RPMI7951 (cell line): ENCODE measurements at places on chromosomes 2 and 18.

DNA sequence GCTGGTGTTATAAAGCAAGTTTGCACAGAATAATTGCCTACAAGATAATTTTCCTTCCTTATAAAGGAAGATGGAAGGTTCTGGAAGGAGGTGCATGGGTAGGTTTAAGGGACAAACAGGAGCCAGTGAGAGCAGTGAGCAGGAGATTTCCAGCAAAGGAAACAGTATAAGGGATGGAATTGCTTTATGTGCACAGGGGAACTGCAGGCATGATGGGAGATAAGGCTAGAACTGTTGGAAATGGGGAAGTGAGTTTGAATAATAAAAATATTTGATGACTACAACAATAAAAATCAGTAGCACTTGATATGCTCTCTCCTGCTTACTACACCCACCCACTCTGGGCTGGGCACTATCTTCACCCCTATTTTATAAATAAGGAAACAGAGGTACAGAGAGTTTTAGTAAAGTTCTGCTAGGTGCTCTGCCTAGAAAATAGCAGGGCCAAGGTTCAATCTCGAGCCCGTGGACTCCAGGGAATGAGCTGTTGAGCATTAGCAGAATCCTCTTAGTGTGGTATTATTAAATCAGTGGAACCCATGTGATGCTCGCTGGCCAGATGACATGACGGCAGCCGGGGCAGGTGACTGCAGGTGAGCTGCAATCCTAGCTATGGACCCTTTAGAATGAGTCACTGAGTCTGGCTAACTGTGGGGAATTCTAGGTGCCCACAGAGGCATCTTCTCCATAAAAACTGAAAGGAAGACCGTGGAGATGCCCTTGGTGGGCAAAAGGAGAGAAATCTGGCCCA is 302.5 kb downstream of the PIEZO2 start:
- no peak for DNase-seq

- DNase-seq: no peak
Measured at GRCh38 chr2:212943351-212943750, 208.1 kb downstream of the IKZF2 start.

GRCh38 chr2:152755029-152755428 is 36.6 kb downstream of the ARL6IP6 start:
- no peak for DNase-seq

- DNase-seq: peak; percentile 91
Measured at GRCh38 chr2:232113821-232114220, 152.3 kb downstream of the DIS3L2 start.

DNA sequence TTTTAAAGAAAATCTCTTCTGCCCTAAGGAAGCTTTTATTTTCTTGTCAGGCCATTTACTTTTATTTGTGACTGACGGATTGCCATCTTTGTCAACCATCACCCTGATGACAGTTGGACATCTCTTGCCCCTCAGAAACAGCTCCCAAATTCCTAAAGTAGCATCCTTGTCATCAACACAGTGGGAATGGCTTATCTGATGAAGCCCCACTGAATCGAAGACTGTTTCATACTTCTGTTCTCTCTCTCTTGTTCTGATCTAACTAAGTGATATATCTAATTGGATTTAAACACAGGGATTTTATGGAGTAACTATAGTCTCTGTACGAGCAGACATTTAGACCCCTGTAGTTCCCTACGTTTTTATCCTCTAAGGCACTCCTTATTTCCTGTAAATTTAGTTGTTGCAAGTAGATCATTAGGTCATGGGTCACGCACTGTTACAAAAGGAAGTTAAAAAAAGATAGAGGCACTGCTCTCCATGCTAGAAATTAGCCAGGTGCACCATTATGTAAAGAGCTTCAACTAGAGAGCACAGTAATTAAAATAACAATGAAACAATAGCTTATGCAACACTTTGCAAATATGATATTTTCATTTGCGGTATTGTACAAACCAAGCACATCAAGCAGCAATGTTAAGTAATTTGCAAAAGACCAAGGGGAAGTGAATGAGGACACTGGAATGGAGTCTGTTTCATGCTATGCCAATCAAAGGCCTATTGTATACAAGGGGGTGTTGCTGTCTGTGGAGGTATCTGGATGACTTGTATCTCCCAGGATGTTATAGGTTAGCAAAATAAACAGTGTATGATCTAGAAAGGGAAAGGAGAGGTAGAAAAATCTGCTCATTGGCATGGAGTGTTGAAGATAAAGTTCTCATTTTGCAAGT is 284.7 kb downstream of the LRRTM1 start:
- no peak for DNase-seq

DNA sequence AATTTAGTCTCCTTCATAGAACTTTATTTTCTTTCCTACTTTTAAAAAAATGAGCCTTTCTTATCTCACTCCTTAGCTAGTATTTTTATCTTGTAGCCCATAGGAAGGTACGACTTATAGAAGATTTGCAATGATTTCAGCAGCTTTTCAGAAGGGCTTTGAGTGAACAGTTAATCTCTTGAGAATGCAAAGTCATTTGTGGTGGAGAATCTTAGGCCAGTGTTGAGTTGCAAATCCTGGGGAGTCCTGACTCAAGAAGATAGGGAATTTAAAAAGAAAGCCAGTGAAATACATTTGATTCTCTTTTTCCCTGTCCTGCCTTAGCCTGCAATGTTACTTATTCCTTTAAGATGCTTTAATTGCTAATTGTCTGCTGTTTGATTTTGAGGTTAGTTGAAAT is 33.6 kb downstream of the LYPD6 start:
- no peak for DNase-seq

GRCh38 chr2:38243186-38243880 is 133.7 kb downstream of the ATL2 start:
- no peak for DNase-seq

DNA sequence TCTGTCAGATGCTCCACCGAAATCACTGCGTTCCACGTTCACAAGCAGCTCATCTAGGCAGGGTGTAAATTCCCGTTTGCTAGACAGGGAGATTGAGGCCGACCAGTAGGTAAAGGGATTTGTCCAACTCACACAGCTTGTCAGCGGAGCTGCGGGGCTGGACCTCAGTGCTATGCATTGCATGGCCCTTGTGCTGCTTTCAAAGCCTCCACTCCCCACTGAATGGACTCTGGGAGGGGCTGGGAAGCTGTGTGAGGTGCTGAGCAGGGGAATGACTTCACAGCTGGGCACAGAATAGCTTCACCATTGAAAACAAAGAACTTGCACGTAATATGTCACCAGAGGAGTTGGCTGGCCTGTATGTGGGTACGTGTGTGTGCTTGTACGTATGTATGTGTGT is 21.4 kb downstream of the CELF4 start:
- no peak for DNase-seq

DNA sequence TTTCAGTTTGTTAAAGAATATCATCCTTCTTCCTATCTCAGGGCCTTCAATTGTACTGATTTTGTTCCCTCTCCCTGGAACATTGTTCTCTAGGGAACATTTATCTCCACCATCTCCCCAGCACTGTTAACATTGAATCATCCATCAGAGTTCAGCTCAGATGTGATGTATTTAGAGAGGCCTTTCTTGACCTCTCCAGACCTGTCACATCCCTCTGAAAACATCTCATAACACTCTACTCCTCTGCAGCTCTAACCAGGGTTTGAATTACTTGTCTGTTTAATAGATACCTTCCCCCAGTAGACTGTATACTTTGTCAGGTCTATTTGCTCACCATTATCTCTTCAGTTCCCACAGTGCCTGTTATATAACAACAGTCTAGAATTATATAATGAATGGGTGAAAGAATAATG is 98.6 kb downstream of the GALNT1 start:
- no peak for DNase-seq

GRCh38 chr2:129062146-129062912 is 743.7 kb upstream of the HS6ST1 start:
- DNase-seq: peak; percentile 32

GRCh38 chr2:46117379-46117778 is 179.8 kb upstream of the EPAS1 start:
- peak; percentile 72 for DNase-seq

DNA sequence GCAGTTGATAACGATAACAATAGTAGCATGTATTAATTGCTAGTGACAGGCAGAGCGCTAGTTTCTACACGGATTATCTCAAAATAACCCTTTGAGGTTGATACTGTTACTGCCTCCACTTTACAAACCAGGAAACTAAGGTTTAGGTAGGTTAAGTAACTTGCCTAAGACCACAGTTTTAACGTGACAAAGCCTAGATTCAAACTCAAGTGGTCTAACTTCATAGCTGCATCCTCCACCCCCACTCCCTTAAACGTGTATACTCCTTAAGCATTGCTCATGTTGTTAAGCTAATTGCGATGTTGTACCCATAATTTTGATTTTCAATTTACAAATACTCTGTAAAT is 1.2 kb downstream of the ME2 start:
- DNase-seq: no peak

DNA sequence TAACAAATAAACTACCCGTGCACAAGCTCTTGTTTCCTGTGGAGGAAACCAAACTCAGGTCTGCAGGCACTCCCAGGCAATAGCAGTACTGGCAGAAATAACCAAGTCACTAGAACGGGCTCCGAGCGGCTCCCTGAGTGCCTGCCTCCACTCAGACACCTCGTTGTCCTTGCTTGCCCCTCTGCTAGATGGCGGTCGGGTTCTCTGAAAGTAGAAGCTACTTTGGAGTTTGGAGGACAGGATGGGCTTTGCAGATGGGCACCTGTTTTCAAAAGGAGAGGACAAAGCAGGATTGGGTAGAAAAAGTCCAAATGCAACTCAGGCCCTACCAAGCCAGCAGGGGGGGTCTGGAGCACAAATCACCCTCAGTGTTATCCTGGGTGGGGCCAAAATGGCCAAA is 136.4 kb downstream of the LRRC30 start:
- no peak for DNase-seq

DNA sequence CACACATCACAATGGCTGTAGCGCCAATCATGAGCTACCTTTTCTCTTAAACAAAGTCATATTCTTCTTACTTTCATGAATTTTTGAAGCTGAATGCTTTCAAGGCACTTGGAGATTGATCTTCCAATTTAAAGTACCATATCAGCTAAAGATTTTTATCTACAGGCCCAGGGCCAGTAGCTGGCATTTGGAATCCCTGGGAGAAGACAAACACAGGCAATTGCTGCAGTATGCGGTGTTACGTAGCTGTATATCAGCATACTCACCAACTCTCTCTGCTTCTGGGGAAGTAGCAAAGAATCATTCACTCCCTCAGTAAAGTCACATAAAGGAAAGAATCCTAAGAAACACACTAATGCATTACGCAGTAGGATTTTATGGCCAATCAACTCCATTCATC is 202.3 kb downstream of the DLGAP1 start:
- no peak for DNase-seq

DNA sequence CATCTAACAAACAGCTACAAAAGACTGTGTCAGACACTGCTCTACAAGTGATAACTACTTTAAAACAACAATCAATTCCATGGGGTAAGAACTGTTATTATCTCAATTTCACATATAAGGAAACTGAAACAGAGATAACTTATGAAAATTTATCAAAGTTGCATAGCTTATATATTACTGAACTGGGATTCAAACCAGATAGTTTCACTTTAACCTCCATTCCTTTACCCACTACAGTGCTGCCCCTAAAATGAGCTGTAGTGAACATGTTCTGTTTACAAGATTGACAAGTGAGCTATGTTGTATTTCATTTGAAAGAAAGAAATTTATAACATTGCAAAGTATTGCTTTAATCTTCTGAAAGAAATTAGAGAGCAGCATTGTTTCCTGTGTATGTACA is 14.1 kb upstream of the GCG start:
- no peak for DNase-seq

- peak; percentile 16 for DNase-seq
Measured at GRCh38 chr18:27778441-27778840, 398.5 kb downstream of the CDH2 start.

- DNase-seq: no peak
Measured at GRCh38 chr2:224022486-224022885, 16.6 kb downstream of the SERPINE2 start.

DNA sequence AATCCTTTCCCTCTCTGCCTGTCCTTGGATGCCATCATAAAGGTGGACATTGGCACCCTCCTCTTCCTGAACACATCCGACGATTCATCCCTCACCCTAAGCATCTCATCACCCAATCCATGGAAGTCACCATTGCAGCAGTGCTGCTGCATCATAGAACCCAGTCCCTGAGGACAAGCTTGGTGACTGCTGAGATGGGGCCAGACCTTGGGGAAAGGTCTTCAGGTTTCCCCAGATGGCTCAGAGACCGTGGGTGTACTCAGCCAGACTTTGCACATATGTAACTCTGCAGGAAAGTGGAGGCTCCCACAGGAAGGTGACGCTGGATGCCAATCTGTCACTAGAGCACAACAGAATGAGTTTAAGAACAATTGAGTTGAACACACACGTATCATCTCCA is 202.2 kb downstream of the SOX11 start:
- DNase-seq: no peak

- no peak for DNase-seq
Measured at GRCh38 chr2:110768591-110768990, 36.2 kb downstream of the ACOXL start.

GRCh38 chr18:3874125-3874524 is 424.2 kb downstream of the TGIF1 start:
- DNase-seq: no peak

DNA sequence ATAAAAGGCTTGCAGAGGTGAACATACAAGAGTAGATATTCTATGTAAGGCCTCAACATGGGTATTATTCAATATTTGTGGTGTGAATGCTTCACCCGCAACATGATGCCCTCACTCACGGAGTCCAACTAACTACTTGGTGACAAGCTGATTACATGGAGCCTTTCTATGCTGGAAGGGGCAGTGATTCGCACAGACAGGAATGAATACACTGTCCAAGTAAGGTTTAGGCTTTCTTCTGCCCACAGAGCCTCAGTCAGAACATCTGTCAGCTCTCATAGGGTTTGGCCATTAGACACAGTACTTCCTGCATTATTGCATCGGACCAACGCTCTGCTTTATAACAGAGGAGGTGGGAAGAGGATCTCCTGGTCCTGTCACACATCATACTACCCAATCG is 80.3 kb upstream of the SLC35G4 start:
- no peak for DNase-seq

DNA sequence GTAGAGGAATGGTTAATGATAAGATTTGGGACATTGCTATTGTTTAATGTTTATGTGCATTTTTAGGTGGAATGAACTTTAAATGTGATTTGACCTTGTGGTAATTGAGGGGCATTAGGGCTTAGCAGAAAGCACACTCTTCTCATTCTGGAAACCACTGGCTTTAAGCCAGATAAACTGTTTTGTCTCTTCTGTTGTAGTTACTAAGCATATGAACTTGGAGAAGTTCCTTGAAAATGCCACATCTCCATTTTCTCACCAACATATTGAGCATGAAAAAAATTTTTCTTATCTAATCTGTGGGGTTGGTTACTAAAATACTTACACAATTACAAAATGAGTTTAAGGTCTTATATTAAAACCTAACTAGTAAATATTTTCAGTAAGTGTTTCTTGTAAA is 70.8 kb upstream of the FSHR start:
- DNase-seq: no peak
